GM23248 (cell line): ENCODE measurements at places on chromosomes 11 and 22. TPM values are rescaled to one million over a fixed set of nuclear protein-coding genes. Genes with fewer than 3 reads are reported as not detected.

DNA sequence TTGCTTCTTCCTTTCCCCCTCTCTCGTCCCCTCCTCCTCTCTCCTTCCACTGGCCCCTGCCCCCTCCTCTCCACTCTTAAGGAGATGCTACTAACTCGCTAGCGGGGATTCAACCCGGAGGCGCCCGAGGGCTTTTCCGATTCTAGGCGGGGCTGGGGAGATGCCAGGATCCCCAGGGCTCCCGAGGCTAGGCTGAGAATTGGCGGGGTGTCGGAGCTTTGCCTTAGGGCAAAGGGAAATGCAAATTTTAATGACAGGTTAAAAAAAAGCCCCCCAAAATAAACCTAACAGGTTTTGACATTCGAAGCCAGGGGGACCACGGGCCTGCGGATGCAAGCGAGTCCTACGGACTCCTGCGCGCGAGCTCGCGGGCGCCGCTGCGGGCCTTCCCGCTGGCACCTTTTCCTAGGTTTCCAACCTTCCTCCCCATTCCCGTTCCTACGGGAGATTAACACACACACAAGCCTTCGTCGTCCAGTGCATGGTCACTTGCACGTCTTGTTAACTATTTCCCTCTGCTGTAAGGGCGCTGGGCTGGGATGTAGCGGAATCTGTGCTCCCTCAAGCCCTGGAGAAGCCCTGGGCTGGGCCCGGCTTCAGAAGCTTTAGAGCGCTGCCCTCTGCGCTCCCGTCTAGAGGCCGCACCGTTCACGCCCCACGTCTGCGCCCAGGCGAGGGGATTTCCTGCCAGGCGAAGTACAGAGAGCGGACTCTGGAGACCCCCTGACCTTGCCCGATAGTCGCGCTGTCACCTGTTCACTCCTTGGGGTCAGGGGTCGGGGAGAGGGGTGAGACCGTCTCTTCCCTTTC, 729 bp upstream of the ALX4 start:
- no peak for DNase-seq

- DNase-seq: peak; percentile 58
Observed at GRCh38 chr11:109422870-109423465, 978 bp downstream of the C11orf87 start.

DNA sequence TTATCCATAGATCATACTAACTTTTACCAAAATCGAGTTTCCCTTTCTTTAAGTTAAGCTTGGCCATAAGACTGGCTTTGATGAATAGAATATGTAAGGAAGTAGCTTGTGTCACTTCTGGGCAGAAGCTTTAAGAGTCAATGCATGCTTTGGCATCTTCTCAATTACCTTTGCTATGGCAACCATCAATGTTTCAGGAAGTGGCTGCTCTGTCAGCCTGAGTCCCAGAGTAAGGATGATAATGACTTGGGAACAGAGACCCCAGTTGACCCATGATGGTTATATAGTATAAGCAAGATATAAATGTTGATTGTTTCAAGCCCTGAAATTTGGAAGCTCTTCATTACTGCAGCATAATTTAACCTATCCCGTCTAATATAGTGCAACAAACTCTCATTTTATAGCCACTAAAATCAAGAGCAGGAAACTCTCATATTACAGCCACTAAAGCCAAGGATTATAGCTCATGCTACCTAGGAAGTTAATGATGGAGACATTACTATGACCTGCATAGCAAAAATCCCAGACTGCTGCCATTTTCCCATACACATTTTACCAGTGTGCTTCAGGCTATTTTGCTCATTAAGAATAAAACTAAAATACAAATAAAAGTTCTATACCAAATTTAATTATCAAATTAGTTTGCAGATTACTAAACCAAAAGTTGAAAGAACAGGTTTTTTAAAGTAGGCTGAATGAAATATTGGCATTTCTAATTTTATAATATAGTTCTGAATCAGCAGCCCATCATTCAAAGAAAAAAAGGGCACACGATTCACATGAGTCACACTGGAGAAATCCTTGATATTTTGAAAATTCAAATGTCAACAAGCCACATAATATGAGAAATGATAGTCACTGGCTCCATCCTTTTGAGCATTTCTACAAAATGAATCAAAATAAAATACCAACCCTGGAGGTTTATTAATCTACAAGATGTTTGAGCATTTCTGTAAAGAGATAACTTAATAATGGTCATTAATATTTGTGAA, 23.8 kb downstream of the FSHB start:
- DNase-seq: peak; percentile 13

- DNase-seq: no peak
Observed at GRCh38 chr11:113296447-113297205, 17.8 kb upstream of the TTC12 start.

DNA sequence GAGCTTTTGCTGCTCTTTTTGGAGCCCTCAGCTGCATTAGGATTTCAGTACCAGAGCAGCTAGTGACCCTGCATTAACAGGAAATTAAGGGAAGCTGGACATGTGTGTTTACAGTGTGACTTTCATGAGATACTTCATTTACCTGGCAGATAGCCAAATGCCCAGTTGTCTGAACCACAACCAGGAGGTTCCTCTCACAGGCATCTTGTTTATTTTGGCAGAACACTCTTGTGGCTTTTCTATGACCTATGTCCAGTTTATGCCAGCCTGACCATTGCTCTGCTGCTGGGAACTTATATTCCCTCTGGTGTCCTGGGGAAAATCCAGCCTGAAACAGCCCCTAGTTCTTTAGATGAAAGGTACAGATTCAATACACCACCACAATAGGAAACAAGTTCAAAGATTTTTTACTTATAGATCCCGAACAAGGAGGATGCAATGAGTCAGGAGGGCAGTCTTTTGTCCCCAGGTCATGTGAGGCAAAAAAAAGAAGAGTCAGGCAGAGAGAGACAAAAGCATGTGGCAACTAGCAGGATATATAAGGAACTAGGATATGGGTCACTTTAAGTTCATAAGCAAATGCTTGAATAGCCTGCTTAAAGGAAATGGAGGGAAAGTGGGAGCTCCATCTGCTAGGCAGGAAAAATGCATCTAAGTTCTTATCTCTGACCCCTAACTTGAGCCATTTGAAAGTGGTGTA, 379.3 kb downstream of the INSC start:
- DNase-seq: no peak

- no peak for DNase-seq
Observed at GRCh38 chr11:131866535-131867400, 496.4 kb downstream of the NTM start.

- no peak for DNase-seq
Observed at GRCh38 chr22:37207981-37208380, 4.3 kb downstream of the SSTR3 start.

GRCh38 chr11:1482581-1483444, 3.8 kb downstream of the MOB2 start:
- DNase-seq: no peak

DNA sequence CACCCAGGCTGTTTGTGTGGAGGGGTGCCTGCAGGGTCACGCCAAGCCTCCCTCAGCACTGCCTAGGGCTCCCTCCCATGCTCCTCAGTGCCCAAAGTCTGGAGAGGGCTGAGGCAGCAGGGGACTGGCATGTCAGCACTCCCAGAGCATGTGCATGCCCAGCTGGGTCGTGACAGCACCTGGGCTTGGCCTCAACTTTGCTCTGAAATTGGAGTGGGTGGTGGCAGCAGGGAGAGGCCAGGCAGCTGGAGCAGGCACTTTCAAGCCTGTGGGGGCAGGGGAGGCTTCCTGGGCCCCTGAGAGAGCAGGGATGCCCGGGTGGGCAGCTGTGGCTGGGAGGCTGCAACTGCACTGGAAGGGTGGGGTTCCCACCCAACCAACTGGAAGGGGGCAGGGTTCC, 35.6 kb upstream of the DDX10 start:
- DNase-seq: no peak

DNA sequence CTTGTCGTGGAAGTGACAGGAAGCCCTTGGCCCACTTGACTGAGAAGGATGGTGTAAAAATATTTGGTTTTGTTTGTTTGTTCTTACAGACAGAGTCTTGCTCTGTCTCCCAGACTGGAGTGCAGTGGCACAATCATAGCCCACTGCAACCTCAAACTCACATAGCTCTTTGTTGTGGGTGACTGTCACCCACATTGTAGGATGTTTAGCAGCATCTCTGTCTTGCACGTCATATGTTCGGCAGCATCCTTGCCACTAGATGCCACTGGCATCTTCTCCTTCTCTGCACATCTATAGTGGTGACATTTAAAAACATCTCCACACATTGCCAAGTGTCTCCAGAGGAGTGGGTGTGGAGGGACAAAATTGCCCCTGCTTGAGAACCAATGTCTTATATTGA, 56.8 kb downstream of the PRR5L start:
- DNase-seq: no peak

DNA sequence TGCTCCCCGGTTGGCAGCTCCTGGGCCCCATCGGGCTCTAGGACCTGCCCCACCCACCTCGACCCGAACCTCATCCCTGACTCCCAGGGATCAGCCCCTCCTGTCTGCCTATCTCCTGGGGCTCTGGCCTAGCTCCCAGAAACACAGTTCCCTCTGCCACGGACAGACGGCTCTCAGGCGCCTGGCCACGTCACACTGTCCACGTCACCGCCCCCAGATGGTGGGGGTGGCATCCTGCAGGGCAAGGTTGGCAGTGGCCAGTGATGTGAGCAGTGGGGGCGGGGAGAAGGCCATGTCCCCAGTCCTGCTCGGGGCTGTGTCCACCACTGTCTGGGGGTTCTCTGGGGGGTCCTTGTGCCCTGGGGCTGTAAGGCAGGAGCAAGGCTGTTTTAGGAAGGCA, 29.2 kb downstream of the SYT7 start:
- DNase-seq: peak; percentile 72

- no peak for DNase-seq
Observed at GRCh38 chr11:4105916-4106315, 11.3 kb downstream of the RRM1 start.

DNA sequence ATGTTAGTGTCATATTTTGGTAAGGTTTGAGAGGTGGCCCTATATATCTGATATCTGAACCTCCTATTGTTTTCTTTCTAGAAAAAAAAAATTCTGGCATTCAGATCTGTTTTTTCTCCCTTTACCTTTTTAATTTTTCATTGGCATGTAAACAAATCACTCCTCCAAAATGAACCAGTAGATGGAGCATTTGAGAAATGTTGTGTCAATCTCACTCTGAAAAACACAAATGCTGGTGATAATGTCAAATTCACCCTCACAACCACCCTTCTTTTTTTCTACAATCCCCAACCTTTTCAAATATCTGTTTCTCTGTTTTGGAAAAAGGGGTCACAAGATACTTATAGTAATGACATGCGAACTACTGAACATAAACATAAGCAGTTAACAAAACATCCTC, 9.1 kb downstream of the GUCY1A2 start:
- no peak for DNase-seq

- no peak for DNase-seq
Observed at GRCh38 chr11:104690241-104690640, 208.0 kb downstream of the CASP12 start.

DNA sequence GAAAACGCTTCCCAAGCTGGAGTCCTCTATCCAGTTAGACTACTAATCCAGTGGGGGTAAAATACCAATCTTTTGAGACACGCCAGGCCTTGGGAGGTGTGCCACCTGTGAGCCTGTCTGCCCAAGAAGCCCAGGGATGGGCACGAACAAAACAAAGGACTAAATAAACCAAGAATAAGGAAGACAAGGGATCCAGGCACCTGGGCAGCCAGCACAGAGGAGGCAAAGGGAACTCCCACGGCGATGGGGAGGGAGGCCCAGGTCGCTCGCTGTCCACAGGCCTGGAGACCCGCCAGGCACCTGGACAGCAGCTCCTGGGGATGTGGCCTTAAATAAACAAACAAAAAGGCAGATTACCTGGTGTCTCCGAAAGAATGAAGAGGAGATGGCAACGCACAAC, 31.4 kb downstream of the LRFN4 start:
- DNase-seq: no peak

DNA sequence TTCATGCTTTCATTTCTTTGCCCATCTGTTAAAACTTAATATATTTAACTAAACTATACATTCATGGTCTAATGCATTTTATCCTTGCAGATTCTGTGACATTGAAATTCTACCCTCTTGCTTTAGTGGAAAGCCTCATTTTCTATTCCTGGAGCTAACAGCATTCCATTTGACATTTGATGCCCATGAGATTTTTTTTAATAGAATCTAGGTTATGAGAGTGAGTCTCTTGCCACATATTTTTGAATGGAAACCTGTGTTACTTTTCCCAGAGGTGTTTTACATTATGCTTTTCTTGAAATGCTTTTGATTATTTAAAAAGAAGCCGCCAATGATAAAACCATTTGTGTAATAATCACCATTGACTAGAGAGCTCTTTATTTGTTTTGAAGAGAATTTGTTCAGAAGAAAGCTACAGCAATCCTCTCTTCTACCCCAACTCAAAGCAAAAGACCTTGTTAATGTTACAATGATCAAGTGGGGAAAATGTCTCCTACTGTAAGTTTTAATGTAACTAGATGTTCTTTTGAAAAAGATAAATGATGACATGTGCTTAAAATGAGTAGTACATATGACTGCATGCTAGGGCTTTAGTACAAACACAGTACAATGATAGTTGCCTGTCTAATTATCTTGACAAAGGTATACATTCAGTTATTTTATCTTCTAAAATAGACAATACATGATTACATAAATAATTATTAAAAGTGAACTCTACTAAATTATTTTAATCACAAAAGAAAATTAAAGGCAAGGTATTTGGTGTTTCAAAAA, 67.3 kb downstream of the GAS2 start:
- DNase-seq: no peak

DNA sequence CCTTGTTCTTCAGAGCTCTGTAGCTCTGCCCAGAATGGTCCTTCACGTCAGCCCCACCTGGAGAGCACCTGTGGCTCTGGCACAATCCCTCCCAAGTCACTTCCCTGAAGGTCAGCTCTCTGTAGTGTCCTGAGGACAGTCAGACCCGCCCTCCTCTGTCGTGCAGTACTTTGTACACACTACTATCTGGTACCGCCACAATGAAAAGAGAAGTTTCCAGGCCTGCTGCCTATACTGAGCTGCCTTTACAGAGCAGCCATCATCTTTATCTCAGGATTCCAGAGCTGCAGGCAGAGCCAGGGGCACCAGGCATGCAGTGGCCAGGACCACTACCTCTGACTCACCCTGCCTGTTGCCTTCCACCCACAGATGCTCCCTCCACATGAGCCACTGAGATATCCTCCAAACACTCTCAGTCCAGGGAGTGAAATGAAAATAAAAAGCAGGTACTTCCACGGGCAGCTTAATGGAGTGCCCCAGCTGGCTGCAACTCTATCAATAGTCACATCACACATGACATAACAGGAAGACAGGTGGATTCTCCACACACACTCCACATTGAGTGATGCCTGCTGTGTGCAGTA, 7.3 kb downstream of the PACSIN2 start:
- peak; percentile 86 for DNase-seq

GRCh38 chr11:96293598-96294021, 49.4 kb downstream of the MAML2 start:
- peak; percentile 66 for DNase-seq

- no peak for DNase-seq
Observed at GRCh38 chr22:35686298-35686697, 31.4 kb upstream of the APOL5 start.

GRCh38 chr11:102521121-102521520, 9.4 kb downstream of the MMP7 start:
- DNase-seq: no peak

Gene PNPLA5
- total RNA-seq: not detected in 2 replicates

Gene MRGPRX3
- not detected in 2 replicates for total RNA-seq

Gene FANCF
- 7.5 and 13.4 TPM in 2 replicates for total RNA-seq

Gene SMC1B
- total RNA-seq: 0.13 TPM in 1 of 2 replicates, not detected in the other

Gene TPH1
- not detected in 2 replicates for total RNA-seq

Gene HORMAD2
- total RNA-seq: not detected in 2 replicates

Gene MMP11
- 2.9 and 18.2 TPM in 2 replicates for total RNA-seq

Gene ACRV1
- not detected in 2 replicates for total RNA-seq

Gene APOL1
- total RNA-seq: 8.3 and 8.6 TPM in 2 replicates
